ENCODE measurements at places on chromosomes 16 and 17.

DNA sequence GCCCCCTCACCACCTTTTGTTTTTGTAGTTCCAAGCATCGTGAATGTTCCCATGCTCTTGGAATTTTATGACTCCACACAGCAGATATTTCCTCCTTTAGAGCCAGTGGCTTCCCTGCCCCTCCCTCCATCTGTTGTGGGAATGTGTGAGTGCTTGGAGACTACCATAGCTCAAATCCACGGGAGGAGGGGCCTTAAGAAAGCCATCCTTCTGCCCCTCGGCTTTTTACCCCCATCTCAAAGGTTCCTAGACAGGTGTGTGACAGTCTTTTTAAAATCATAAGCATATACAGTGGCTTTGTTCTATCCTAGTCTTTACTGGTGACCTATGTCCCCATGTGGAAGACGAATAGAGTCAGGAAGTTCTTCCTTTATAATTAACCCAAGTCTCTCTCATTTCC is 47.2 kb downstream of the YPEL2 start:
- DNase-seq, result peak; percentile 85

DNA sequence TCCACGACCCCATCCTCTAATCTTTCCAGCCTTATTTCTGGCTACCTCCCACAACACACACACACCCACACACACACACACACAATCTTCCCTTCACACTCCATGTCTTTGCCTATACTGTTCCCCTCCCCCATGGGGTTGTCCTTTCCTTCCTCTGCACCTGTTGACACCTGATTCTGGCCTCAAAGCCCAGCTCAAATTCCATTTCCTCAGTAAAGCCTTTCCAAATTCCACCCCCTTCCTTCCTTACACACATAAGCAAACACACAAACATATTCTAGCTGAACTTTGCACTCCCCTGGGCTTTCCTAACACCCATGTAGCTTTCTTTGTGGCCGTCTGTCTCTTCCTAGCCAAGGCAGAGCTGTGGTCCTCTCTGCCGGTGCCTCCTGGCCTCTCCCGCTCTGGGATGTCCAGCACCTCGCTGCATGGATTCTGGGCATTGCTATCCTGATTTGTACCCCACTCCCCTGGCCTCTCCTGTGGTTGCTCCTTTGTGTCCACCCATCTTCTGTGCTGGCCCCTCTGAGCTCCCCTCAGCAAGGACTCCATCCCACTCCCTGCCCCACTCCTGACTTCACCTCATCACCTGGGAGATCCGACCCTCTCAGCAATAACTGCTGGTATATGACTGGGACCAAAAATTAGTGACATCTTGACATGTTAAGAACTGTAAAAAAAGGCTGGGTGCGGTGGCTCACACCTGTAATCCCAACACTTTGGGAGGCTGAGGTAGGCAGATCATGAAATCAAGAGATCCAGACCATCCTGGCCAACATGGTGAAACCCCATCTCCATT is 8.4 kb upstream of the SRCIN1 start:
- DNase-seq, result no peak

GRCh38 chr17:72591289-72592241 is 470.7 kb downstream of the SOX9 start:
- no peak for DNase-seq

- DNase-seq, result peak; percentile 22
Measured at GRCh38 chr17:4852567-4853207, 19.5 kb downstream of the MINK1 start.

DNA sequence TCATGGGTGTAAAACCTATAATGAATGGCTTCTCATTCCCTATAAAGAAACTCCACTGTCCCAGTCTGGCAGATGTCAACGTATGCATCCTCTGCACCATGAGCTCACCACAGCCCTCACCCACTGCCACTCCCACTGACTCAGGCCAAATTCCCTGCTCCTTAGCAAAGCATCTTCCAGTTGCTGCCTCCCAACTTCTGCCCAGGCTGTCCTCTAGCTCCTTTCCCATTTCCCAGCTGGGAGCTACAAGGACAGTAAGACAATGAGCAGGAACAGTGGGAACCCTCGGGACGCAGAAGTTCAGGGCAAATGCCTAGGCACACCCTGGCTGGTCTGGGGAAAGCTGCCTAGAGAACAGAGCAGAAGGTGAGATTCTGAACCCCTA is 9.1 kb upstream of the THAP11 start:
- DNase-seq, result peak; percentile 41

- no peak for DNase-seq
Measured at GRCh38 chr16:945271-946047, 25.3 kb downstream of the LMF1 start.

- DNase-seq, result no peak
Measured at GRCh38 chr17:10186771-10187410, 11.5 kb downstream of the GAS7 start.

DNA sequence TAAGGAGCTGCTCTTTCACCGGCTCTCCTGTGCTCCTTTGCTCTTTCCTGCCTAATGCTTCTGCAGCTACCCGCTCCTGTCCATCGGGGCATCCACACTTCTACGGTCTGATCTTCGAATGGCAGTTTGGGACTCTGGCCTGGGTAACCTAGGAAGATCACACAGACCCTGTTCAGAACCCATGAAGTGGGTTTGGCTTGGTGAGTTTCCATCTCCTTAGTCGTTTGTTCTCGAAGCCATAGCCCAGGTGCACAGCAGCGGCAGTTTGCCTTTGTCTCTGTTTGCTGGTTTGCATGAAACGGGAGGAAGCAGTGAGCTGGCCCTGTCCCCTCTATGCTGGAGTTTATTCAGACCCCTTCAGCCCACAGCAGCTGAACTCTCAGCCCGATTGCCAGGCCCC is 29.0 kb downstream of the PSMD7 start:
- no peak for DNase-seq

- DNase-seq, result peak; percentile 18
Measured at GRCh38 chr17:13597723-13598347, 3.9 kb downstream of the HS3ST3A1 start.

DNA sequence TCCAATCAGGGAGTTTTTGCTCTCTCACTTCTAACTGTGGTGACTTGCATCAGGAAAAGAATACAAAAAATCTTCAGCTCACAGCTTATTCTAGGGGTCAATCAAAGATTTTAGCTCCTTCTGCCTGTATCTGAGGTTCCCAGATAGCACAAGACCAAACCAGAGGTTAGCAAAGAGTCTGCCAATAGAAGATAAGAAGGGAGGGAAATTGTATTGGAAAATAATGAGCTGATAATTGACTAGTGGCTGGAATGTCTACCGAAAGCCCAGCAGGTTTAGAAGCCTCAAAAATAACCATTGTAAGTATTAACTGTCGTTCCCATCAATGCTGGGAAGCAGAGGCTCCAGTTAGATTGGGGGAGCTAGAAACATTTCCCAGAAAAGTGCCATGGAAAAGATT is 26.3 kb downstream of the HS3ST3A1 start:
- DNase-seq, result no peak

GRCh38 chr17:44529864-44530263 is 26.7 kb upstream of the GPATCH8 start:
- DNase-seq, result no peak

DNA sequence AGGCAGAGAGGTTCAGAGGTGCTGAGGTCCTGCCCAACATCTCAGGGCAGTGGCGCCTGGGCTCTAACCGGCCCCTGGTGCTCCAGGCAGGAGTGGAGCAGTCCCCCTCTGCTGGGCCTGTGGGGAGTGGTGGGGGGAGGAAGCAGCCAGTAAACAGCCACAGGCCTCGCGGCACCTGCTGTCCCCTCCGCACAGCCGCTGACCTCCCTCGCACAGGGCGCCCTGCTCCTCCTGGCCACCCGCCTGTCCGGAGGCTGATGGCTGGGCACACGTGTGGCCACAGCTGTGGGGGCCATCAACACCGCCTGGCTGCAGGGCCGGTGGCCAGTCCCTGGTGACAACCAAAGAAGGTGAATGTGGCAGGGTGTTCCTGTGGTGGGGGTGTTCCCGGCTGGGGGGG is 36.8 kb upstream of the PABPN1L start:
- no peak for DNase-seq

DNA sequence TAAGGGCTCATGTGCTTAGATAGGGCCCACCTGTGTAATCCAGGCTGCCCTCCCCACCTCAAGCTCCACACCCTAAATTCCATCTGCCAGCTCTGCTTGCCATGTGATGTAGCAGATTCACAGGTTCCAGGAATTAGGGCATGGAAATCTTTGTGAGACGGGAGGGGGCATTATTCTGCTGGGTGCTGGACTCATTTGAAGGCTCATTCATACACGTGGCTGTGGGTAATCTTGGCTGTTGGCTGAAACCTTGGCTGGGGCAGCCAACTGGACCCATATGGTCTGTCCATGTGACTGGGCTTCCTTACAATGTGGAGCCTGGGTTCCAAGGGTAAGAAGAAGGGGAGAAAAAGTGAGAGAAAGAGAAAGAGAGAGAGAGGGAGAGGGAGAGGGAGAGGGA is 115.1 kb downstream of the CYLD start:
- no peak for DNase-seq

DNA sequence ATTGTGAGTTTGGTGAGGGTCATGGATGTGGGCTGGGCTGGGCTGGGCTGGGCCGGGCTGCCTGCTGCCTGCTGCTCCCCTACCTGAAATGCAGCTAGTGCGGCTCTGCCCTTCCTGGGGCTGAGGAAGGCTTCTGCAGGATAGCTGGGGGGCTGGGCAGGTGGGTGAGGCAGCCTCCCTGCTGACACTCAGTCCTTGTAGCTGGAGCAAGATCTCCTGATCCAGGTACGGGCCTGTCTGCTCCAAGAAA is 4.7 kb downstream of the RPL13 start:
- no peak for DNase-seq

DNA sequence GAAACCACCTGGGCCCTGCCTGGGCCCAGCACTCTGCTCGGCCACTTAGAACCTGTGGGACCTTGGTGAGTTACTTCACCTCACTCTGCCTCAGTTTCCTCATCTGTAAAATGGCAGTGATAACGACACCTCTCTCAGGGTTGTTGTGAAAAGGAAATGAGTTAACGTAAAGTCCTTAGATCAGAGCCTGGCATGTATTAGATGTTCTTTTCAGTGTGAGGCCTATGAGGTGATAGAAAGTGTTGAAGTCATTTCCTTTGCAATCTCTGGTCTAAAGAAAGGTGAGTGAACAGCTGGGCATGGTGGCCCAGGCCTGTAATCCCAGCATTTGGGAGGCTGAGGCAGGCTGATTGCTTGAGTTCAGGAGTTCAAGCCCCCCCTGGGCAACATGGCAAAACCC is 51.7 kb upstream of the LGALS9 start:
- no peak for DNase-seq

DNA sequence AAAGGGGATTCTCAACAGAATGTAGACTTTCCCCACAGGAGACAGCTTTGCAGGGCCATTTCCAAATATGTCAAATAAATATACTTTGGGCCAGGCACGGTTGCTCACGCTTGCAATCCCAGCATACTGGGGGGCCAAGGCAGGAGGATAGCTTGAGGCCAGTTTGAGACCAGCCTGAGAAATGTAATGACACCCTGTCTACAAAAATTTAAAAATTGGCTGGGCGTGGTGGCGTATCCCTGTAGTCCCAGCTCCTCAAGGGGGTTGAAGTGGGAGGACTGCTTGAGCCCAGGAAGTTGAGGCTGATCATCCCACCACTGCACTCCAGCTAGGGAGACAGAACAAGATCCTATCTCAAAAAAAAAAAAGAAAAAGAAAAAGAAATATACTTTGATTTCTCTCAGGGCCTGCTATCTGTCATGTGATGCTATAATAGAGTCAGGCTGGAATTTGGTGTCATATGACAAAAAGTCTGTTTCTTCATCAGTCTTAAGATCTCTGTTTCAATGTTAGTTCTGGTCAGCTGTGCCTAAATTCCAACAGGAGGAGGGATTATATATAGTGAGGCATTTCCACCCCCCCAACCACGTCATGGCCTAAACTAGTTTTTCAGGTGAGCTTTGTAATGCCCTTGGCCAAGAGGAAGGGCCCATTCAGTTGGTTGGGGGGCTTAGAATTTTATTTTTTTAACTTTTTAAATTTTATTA is 4.3 kb upstream of the ZDHHC7 start:
- no peak for DNase-seq

DNA sequence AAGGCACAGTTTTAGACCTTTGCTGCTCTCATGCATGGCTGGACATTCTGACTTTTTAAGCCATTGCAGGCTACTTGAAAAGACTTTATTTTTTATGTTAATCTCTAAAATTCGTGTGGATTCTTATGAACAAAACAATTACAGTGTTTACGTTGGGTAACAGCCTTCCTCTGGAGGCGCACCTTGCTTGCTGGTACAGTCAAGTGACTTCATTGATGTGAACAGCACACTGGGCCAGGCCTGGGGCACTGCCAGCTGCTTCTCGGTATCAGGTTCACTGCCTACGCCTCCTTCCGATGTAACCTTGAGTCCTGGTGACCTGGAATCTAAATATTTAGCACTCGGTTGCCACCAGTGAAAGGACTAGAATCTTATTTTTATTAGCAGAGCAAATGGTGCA is 27.8 kb downstream of the MARCHF10 start:
- DNase-seq, result no peak

- peak; percentile 96 for DNase-seq
Measured at GRCh38 chr17:50210240-50211225, 9.1 kb upstream of the COL1A1 start.

DNA sequence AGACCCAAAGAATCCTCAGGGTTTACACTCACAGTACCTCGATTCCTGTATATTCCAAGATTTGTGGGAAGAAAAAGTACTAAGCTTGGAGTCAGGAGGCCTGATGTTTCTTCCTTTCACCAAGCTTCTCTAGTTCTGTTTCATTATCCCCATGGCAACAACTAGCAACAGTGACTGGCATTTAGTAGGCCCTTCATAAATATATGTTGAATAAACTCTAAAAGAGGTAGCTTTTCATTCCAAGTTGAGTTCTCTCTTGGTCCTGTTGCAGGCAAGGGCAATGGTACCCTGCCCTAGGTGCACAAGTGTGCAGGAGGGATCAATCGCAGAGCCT is 527 bp upstream of the UBE2Z start:
- DNase-seq, result no peak

DNA sequence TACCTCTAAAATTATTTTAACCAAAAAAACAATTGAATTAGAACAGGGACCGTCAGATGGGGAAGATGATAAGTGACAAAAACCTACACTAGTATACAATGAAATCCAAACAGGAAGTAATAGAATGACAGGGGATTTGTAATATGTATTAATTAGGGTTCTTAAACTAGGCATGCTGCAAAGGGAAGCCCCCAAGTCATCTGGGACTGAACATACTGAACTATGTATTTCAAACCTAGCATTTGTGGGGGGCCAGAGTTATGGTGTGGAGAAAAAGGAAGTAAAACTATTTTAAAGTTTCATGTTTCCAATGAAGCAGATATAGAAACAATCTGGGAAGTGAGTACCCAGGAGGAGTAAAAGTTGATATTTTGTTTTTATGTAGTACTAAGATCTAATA is 133.2 kb upstream of the HS3ST3A1 start:
- DNase-seq, result no peak

- peak; percentile 94 for DNase-seq
Measured at GRCh38 chr17:48618256-48618896, 3.3 kb upstream of the HOXB8 start.

- DNase-seq, result no peak
Measured at GRCh38 chr17:50556803-50557202, 3.7 kb upstream of the CACNA1G start.

- no peak for DNase-seq
Measured at GRCh38 chr16:25298165-25298872, 40.7 kb upstream of the ZKSCAN2 start.

- DNase-seq, result no peak
Measured at GRCh38 chr17:15744074-15744676, 12.1 kb downstream of the TBC1D26 start.
